Uterine smooth muscle cell (primary cell): ENCODE measurements at places on chromosomes 5 and 9. TPM values are rescaled to one million over a fixed set of nuclear protein-coding genes. Genes with fewer than 3 reads are reported as not detected.

IL9 gene
- not detected in 2 replicates for total RNA-seq

OTP gene
- total RNA-seq: under 0.01 TPM in 1 of 2 replicates, not detected in the other

PCDHGB5 gene
- 16.2 and 25.0 TPM in 2 replicates for total RNA-seq

ADAMTS13 gene
- 0.77 and 2.7 TPM in 2 replicates for total RNA-seq

RLN2 gene
- total RNA-seq: 0.25 and 0.33 TPM in 2 replicates

PTGES gene
- total RNA-seq: 2.4 and 4.1 TPM in 2 replicates

CFAP90 gene
- total RNA-seq: under 0.01 TPM in 1 of 2 replicates, not detected in the other

OR1Q1 gene
- not detected in 2 replicates for total RNA-seq

PCDH12 gene
- total RNA-seq: under 0.01 and 0.11 TPM in 2 replicates

CRHBP gene
- total RNA-seq: 0.25 TPM in 1 of 2 replicates, not detected in the other

HK3 gene
- total RNA-seq: not detected in 2 replicates

PCDHA6 gene
- 0.77 and 1.4 TPM in 2 replicates for total RNA-seq

KIF24 gene
- 1.4 and 5.2 TPM in 2 replicates for total RNA-seq

KLF9 gene
- total RNA-seq: 33.4 and 33.5 TPM in 2 replicates

FST gene
- total RNA-seq: 15.0 and 30.8 TPM in 2 replicates

SLC46A2 gene
- not detected in 2 replicates for total RNA-seq

ZNF879 gene
- total RNA-seq: 4.8 and 7.6 TPM in 2 replicates

GPX3 gene
- 1.7 and 2.4 TPM in 2 replicates for total RNA-seq

FOXD4 gene
- total RNA-seq: 0.62 TPM in 1 of 2 replicates, not detected in the other

TSTD2 gene
- 15.1 and 19.5 TPM in 2 replicates for total RNA-seq

PCDHGA3 gene
- total RNA-seq: 0.22 and 0.87 TPM in 2 replicates

FBXO4 gene
- 11.1 and 15.6 TPM in 2 replicates for total RNA-seq

VLDLR gene
- 27.1 and 37.4 TPM in 2 replicates for total RNA-seq

TAS2R1 gene
- total RNA-seq: not detected in 2 replicates

PCDHA5 gene
- 0.11 and 0.12 TPM in 2 replicates for total RNA-seq

GZMA gene
- not detected in 2 replicates for total RNA-seq

FOXD4L4 gene
- total RNA-seq: 0.22 and 0.37 TPM in 2 replicates

CER1 gene
- not detected in 2 replicates for total RNA-seq

IFNE gene
- 15.7 and 19.6 TPM in 2 replicates for total RNA-seq

WASHC1 gene
- 7.1 and 8.7 TPM in 2 replicates for total RNA-seq

NTNG2 gene
- total RNA-seq: 3.5 and 6.1 TPM in 2 replicates

GLRA1 gene
- not detected in 2 replicates for total RNA-seq

OR1J4 gene
- total RNA-seq: not detected in 2 replicates

SPINK13 gene
- 0.22 and 0.37 TPM in 2 replicates for total RNA-seq

MRPL41 gene
- total RNA-seq: 43.6 and 46.2 TPM in 2 replicates

JAK2 gene
- 12.2 and 14.7 TPM in 2 replicates for total RNA-seq

SLC25A2 gene
- total RNA-seq: 0.50 and 0.66 TPM in 2 replicates

ADAMTS12 gene
- 13.5 and 15.1 TPM in 2 replicates for total RNA-seq

BTNL8 gene
- not detected in 2 replicates for total RNA-seq

FGFR4 gene
- 0.62 and 0.66 TPM in 2 replicates for total RNA-seq

NR5A1 gene
- total RNA-seq: not detected in 2 replicates

ACSL6 gene
- 0.11 TPM in 1 of 2 replicates, not detected in the other for total RNA-seq

LCN1 gene
- 0.12 TPM in 1 of 2 replicates, not detected in the other for total RNA-seq

PCDHAC2 gene
- 0.55 and 1.9 TPM in 2 replicates for total RNA-seq

TXNDC8 gene
- not detected in 2 replicates for total RNA-seq

TLR4 gene
- total RNA-seq: 2.5 and 5.9 TPM in 2 replicates

ADRB2 gene
- total RNA-seq: 0.12 and 0.22 TPM in 2 replicates

RAI14 gene
- 233 and 259 TPM in 2 replicates for total RNA-seq

INSL4 gene
- total RNA-seq: not detected in 2 replicates

PTGER4 gene
- total RNA-seq: 2.9 and 4.3 TPM in 2 replicates

NME5 gene
- 1.7 and 3.4 TPM in 2 replicates for total RNA-seq

LRRC14B gene
- not detected in 2 replicates for total RNA-seq

ZNG1E gene
- total RNA-seq: 28.7 and 48.4 TPM in 2 replicates

ANKRD20A1 gene
- 0.12 and 0.22 TPM in 2 replicates for total RNA-seq

KCNMB1 gene
- under 0.01 TPM in 1 of 2 replicates, not detected in the other for total RNA-seq

EMB gene
- total RNA-seq: 1.1 and 3.2 TPM in 2 replicates
